Central memory CD8-positive, alpha-beta T cell (primary cell): ENCODE measurements at places on chromosomes 7 and 10.

GRCh38 chr10:497898-498451 is 191.5 kb downstream of the DIP2C start:
- no peak for DNase-seq

DNA sequence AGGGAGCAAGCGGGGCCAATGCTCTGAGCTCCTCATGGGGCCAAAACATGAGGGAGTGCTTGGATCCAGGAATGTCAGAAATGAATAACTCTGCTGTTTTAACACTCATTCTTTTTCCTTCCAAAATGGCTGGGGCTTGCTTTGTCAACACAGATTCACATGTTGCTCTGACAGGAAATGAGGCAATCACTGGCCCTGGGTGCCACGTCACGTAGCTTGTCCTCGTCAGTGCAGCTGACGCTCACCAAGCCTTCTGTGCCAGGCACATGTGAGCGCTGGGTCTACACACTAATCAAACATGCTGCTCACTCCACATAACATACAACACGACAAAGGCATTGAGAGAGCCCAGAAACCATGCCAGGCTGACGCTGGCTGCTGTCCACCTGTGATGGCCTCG is 198.9 kb downstream of the WDR37 start:
- DNase-seq: no peak

- DNase-seq: no peak
Observed at GRCh38 chr7:143359771-143360353, 2.7 kb downstream of the FAM131B start.

GRCh38 chr7:152710153-152710442 is 34.2 kb upstream of the XRCC2 start:
- no peak for DNase-seq

DNA sequence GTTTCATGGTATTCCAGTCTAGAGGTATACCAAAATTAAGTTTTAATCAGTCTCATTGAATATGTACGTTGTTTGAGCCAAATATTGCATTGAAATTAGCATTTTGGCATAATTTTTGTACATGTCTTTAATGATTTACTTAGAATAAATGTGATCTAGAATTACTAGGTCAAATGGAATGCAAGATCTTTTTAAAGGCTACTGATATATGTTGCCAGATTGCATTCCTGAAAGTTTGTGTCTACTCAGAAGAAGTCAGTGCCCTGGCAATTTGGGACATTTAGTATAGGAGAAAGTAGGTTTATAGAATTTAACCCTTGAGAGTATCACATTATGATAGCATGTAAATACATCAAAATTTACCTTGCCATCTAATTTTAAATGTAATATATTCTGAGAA is 32.4 kb downstream of the KMT2E start:
- DNase-seq: no peak

GRCh38 chr7:111516612-111517011 is 45.7 kb downstream of the IMMP2L start:
- DNase-seq: no peak

DNA sequence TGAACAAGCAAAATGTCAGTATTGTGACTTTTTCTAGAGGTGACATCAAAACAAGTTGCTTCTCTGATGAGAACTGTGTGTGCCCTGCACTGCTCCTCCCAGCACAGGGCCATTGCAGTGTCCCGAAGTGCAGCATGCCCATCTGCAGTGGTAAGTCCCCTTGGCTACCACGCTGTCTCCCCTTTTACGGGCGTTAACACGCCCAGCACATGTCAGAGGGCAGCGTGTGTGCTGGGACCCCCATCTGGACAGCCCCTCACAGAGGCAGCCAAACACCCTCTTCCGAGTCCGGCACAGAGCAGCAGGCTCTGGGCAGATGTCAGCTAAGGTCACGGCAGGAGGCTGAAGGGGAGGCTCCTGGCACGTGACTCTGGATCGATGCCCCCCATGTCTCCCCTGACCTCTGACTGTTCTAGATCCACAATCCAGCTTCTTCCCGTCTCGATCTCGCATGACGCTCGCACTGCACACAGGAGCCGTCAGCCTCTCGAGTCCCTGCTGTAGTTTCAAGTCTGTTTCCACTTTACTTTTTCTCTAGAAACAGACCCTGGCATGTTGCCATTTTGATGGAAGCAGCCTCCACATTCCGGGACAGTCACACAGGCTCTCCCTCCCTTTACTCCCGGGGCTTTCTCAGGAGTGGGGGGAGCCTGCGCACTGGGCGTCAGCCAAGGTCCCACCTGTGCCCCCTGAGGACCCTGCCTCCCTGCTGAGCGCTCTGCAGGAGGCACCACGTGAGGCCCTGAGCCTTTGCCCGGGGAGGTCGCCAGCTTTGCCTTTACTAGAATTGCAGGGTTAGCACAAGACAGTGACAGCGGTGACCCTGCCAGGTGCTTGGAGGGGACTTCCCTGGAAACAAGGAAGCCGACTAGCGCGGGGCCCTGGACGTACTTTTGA is 133.8 kb downstream of the TCERG1L start:
- no peak for DNase-seq

DNA sequence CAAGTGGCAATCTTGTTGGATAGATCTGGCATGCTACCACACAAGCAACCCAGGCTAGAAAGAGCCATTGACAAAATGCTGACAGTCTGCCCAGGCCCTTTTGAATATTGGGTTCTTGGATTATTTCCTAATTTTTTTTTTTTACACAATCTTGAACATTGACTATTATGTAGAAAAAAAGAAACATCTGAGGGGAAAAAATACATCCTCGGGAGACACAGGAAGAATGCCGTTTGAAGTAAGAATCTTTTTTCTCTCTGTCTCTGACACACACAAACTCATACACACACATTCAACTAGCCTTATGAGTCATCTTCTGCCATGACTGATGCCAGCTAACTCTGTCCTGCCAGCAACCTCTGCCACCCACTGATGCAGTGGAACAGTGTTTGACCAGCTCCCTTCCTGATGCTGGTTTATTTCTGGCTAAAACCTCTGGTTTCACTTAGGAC is 47.2 kb downstream of the SORBS1 start:
- no peak for DNase-seq
